Bronchial epithelial cell (primary cell): ENCODE measurements at places on chromosomes 11 and 22. TPM values are rescaled to one million over a fixed set of nuclear protein-coding genes. Genes with fewer than 3 reads are reported as not detected.

DNA sequence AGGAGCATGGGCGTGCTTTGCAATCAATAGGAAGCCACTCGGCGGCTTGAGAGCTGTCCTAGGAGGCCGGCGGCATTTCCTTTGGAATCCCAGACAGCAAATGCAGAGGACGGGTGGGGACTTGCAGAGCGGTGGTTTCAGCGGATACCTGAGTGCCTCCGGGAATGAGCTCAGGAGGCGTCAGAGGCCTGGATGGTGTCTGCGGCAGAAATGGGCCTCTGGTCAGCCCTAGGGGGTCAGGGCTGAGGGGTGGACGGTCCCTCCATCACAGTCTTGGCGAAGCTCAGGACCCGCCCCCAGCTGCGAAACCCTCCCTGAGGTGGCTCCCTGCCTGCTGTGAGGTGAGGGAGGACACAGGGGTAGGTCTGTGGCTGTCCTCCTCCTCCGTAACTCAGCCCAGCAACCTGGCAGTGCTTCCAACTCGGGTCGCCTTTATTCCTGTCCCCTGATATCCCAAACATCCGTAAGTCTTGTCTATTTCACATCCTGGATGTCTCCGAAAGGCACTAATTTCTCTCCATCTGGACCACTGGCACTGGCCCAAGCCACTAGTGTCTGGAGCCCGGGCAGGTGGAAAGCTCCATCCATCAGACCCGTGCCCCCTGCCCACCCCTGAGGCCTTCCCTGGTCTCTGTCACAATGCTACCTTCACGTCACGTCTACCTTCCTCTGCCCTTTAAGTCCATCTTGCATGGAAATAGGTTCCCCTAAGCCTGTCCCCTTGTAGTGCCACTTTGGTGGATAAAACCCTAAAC lies 686.6 kb downstream of the BRD1 start:
- no peak for DNase-seq

DNA sequence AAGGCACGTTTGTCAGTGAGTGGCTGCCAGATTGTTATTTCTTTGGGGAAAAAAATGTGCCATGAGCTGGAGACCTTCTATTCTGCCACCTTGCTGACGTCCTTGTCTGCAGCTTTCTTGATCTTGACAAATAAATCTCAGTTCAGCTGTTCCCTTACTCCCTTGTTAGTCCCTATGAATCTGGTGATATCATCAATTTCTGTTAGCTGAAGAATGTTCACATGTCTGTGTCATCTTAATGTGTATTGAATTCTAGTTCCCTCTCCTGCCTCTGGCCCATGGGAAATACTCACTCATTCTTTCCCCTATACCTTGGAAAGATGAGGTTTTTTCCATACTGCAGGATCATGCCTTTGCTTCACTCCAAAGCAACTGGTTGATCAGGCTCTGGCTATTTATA lies 649.9 kb upstream of the API5 start:
- DNase-seq, result no peak

DNA sequence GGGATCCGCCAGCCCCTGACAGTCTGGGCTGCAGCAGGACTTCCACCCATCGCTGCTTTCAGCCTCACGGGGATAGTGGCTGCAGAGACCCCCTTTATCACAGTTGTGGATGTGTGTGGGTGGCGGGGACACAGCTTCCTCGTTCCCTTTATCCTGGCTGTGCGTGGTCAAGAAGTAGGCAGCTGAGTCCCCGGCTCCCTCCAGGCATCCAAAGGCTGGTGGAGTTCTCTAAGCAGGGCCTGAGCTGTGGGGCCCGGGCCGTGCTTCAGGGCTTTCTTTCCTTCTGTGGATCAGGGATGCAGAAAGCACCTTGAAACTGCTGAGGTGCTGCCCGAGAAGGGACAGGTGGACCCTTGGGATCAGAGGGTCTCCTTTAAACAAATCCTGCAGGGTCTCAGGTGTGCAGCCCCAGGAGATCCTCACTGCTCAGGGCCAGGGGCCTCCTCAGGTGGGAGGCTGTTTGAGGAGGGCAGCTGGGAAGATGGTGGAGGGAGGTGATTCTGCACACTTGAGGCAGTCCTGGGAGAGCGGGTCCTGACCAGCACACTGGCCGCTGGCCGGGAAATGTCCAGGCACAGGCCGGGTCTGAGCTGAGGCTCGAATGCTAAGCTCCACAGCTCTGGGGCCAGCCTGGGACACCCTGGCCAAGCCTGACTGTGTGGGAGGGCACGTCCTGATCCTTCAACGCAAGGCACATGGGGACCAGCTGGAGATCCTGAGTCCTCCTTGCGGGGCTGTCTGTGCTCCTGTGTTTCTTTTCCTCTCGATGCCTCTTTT lies 1024.3 kb downstream of the BRD1 start:
- no peak for DNase-seq

DNA sequence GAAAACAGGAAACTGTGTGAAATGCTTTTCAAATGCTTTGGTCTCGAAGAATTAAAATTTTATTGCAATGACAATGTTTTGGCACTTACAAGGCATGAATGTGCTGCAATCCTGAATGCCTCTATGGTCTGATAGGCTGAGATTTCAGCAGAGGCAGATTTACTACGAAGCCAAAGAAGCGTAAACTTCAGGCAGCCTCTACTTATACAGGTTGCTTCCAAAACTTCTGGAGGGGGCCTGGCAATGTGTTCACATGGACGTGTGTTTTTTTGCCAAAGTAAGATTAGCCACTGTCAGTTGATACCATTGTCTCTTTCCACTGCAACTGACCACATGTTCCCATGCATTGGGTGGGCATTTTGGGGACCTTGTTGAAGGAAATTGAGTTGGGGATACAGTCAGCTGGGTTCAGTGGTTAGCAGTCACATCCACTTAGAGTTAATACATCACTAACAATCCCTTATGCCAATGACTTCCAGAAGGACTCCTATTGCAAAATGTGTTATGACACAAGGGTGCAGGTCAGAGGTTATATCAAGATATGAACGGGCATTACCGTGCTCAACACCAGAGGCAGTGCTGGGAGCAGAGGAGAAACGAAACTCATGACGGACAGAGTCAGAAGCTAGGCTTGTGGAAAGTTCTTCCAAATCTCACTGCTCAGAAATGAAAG lies 48.8 kb downstream of the ABTB2 start:
- no peak for DNase-seq

DNA sequence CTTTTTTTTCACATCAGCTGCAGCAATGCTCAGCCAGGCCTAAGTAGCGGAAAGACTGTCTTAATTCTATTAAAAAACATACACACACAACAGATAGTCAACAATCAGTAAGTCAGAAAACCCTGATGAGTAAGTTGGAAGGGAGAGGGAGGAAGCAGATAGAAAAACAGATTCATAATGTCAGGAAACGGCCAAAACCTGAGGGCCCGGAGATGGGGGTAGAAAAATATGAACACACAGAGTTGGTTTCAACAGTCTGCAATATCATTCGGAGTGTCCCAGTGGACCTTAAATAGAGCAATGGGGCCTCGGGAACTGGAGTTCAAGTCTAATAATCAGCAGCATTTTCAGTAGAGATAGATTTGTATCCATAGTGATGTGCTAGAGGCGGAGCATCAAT lies 14.8 kb downstream of the LRRC55 start:
- no peak for DNase-seq

GRCh38 chr11:134047586-134047999 lies 21.3 kb upstream of the JAM3 start:
- no peak for DNase-seq

GRCh38 chr22:32803738-32804435 lies 2.4 kb downstream of the TIMP3 start:
- DNase-seq, result no peak

DNA sequence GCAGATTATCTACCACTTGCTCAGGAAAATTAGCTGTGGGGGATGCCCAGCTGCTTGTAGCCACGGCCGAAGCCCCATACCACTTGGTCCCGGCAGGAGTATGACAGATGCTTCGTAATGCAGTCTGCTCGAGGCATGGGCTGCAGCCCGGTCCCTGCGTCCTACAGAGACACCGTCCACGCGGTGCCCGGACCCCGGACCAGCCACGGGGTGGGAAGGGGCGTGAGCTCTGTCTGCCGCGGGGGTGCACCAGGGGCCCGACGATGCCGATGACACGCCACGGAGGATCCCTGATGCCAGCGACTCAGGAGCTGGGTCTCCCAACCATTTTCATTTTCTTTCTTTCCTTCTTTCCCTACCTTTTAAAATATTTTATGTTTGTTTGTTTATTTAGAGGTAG lies 30.0 kb downstream of the SLC25A17 start:
- DNase-seq, result no peak

- DNase-seq, result peak; percentile 60
Observed at GRCh38 chr22:30606455-30607299, at the start of gene TCN2. Gene TCN2 (plus strand): TSS chr22:30607174. CDS start chr22:30607332, 158 bp downstream.

DNA sequence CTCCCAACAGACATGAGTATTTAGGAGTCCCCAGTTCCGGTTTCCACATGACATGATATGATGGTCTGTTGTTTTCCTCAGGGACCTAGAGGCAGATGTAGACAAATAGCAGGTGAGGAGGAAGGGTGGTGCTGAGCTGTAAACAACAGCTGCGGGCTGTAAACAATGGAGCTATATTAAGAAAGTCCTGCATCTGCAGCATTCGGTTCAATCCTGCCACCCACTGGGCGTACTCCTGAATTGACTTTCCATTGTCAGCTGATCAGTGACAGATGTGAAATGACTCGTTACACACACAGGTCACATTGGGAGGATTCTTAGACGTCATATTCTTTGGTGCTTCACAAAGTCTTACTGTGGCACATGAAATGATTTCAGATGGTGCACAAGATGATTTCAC lies 26.8 kb upstream of the RAG1 start:
- peak; percentile 66 for DNase-seq

- DNase-seq, result no peak
Observed at GRCh38 chr11:68118706-68119448, 2.3 kb downstream of the CHKA start.

GRCh38 chr11:44250421-44250820 lies 59.5 kb downstream of the ALX4 start:
- DNase-seq, result no peak

- DNase-seq, result no peak
Observed at GRCh38 chr11:117677729-117678310, 119.2 kb downstream of the DSCAML1 start.

GRCh38 chr22:24765166-24765565 lies 9.4 kb downstream of the PIWIL3 start:
- DNase-seq, result no peak

- no peak for DNase-seq
Observed at GRCh38 chr11:44241851-44242250, 68.1 kb downstream of the ALX4 start.

GRCh38 chr11:104049116-104049515 lies 12.7 kb downstream of the DDI1 start:
- DNase-seq, result no peak

DNA sequence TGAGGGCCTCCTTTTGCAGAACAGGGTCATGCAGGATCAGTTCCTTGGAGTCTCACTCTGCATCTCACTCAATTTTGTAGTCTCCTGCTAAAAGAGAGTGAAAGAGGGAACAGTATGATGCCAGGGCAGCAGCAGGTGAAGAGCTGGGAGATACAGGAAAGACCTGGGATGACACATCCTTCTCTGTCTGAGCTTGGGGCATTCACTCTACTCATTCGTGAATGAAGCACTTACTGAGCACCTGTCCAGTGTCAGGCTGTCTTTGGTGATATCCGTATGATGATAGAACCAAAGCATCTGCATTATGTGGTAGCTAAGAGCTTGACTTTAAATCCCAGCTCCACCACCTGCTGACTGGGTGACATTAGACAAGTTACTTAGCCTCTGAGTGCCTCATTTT lies 14.4 kb downstream of the SREBF2 start:
- no peak for DNase-seq

- DNase-seq, result no peak
Observed at GRCh38 chr11:126162306-126163030, 49.0 kb downstream of the RPUSD4 start.

GRCh38 chr11:117979481-117980211 lies 6.5 kb upstream of the IL10RA start:
- DNase-seq, result no peak

DNA sequence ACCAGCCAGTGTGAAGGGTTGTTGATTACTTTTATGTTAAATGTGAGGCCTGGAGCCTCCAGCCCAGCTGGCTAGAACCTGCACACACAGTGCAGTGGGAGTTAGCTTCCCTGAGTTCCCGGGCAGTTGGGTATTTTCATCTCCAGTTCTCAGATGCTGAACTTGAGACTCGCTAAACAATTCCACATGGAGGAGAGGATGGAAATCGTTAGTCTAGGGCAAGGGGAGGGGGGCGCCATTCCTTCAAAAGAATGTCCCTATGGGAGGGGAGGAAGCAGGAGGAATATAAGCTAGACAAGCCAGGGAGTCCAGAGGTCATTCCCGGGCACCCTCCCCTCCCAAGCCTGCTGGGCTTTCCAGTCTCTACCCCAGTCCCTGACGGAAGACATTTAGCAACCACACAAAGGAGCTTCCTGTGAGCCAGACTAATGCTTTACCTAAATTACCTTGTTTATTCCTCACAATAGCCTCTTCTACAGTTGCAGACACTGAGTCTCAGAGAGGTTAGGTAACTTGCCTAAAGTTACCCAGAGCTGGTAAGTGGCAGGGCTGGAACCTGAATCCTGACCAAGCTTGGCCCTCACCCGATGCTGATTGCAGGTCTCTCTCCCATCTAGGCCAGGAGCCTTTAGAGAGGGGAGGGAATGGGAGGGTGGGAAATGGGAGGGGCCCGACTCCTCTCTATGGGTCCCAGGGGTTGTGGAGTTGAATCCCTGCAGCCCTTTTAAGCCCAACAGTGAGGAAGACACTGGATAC lies 1.9 kb upstream of the TSKU start:
- no peak for DNase-seq

DNA sequence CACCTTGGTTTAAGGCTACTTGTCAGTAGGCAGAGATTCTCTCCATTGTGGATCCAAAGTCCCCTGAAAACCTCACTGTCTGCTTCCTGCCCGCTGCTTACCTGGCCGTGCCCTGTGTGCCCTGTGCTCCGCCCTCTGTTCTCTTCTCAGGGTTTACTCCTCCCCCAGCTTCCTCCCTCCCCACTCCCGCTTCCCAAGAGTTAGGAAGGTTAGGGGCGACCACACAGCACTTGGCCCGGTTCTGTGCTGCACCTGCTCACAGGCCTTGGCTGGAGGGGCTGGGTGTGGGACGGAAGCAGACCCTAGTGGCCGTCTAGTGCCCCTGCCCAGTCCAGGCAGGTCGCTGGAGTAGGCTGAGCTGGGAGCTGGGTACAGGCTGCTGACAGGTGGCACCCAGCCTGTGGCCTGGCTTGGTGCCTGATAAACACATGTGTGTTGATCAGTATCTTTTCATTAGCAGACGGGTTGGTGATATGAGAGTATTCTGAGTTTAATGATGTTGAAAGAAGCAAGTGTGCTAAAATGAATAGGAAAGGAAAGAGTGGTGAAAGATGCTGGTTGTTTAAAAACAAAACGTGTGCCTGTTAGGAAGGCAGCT lies 40.5 kb downstream of the GRAMD4 start:
- no peak for DNase-seq

GRCh38 chr11:117828611-117829368 lies 4.2 kb upstream of the FXYD2 start:
- peak; percentile 69 for DNase-seq

- no peak for DNase-seq
Observed at GRCh38 chr11:74272276-74272675, 39.2 kb downstream of the P4HA3 start.

- peak; percentile 58 for DNase-seq
Observed at GRCh38 chr22:29306175-29306834, at the start of gene GAS2L1. Gene GAS2L1 (plus strand): TSS chr22:29306650. CDS start chr22:29308106, 1,456 bp downstream.

GRCh38 chr11:7642747-7643146 lies 30.6 kb downstream of the CYB5R2 start:
- DNase-seq, result peak; percentile 15

Gene LRRC4C
- not detected in 2 replicates for total RNA-seq

Gene SLC6A5
- total RNA-seq, result not detected in 2 replicates

Gene MS4A7
- total RNA-seq, result not detected in 2 replicates

Gene CADM1
- 1.6 and 14.2 TPM in 2 replicates for total RNA-seq

Gene MUC5AC
- total RNA-seq, result under 0.01 TPM in 1 of 2 replicates, not detected in the other

Gene JAML
- 0.13 TPM in 1 of 2 replicates, not detected in the other for total RNA-seq

Gene OR52B6
- total RNA-seq, result not detected in 2 replicates

Gene OR51B5
- total RNA-seq, result not detected in 2 replicates

Gene PAAF1
- 10.3 and 14.5 TPM in 2 replicates for total RNA-seq

Gene AQP11
- total RNA-seq, result 0.26 and 0.53 TPM in 2 replicates

Gene MS4A8
- total RNA-seq, result not detected in 2 replicates
